Activated CD4-positive, alpha-beta memory T cell treated with anti-CD3 and anti-CD28 coated beads for 36 hours (primary cell): ENCODE measurements at places on chromosomes 2 and 18. TPM values are rescaled to one million over a fixed set of nuclear protein-coding genes. Genes with fewer than 3 reads are reported as not detected.

DNA sequence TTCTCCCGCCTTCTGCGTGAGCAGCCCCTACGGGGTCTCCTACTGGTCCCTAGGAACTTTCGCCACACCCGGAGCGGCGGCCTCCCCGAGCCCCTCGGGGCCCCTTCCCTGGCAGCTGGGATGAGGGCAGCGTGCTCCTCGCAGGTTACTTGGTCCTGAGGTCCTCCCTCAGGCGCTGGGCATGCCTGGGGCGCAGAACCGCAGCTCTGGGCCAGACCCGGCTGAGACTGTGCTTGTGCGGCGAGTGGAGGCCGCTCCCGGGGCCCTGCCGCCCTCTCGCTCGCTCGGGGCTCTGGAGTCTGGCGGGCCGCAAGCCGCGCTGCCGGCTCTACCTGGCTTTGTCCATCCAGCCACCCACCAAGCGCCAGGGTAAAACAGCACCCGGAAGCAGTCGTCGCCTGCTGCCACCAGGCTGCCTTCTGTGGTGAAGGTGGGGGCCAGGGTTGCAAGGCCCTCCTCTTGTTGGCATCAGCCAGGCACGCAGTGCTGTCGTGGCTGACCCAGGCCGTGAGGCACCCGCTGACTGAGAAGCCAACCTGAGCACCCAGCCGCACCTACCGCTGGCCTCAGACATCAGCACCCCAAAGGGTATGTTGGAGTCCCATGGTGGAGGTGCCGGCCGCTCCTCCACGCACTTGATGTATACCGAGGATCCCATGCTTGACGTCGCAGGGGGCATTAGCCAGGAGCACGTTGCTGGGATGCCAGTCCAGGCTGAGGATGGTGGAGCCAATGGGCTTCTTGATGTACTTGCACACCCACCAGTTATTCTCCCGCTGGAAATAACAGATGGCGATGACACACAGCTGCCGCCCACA, 46.1 kb upstream of the PTH2R start:
- peaks cover 8% of the 10 kb centered on the region for H3K4me1 ChIP-seq
- DNase-seq, result no peak
- H3K27ac ChIP-seq, result no peak overlapping the region
- peaks cover 3% of the 10 kb centered on the region for H3K27me3 ChIP-seq
- H3K36me3 ChIP-seq, result peaks cover 12% of the 10 kb centered on the region

- no peak overlapping the region for H3K4me3 ChIP-seq
- H3K4me1 ChIP-seq, result no peaks in the 10 kb centered on the region
- no peaks in the 10 kb centered on the region for H3K36me3 ChIP-seq
- no peaks in the 10 kb centered on the region for H3K27me3 ChIP-seq
These were observed 329.2 kb upstream of the FIGN start for GRCh38 chr2:164065038-164065437.

DNA sequence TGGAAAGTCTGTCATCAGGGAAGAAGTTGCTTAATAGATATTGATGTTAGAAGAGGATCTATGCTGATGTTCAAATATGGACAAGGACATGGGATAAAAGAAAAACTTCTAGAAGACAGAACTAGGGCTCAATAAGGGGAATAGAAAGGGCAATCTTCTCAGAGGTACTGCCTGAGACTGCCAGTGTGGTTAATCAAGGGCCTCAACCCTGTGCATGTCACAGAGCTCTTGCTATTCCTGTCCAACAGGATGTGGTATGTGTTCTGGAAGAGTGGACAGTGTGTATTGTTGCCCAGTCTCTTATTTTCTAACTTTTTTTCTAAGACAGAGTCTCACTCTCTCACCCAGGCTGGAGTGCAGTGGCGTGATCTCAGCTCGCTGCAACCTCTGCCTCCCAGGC, 27.8 kb upstream of the RNF125 start:
- no peaks in the 10 kb centered on the region for H3K36me3 ChIP-seq
- H3K4me1 ChIP-seq, result no peaks in the 10 kb centered on the region
- no peak overlapping the region for H3K27ac ChIP-seq
- DNase-seq, result no peak

GRCh38 chr2:239918749-239919148, 106.4 kb downstream of the NDUFA10 start:
- no peaks in the 10 kb centered on the region for H3K27me3 ChIP-seq
- H3K27ac ChIP-seq, result no peak overlapping the region
- H3K4me1 ChIP-seq, result no peaks in the 10 kb centered on the region
- DNase-seq, result no peak
- H3K4me3 ChIP-seq, result no peak overlapping the region

The GPR55 gene
- total RNA-seq, result 1.5 TPM

The POMC gene
- 3.8 TPM for total RNA-seq

DNA sequence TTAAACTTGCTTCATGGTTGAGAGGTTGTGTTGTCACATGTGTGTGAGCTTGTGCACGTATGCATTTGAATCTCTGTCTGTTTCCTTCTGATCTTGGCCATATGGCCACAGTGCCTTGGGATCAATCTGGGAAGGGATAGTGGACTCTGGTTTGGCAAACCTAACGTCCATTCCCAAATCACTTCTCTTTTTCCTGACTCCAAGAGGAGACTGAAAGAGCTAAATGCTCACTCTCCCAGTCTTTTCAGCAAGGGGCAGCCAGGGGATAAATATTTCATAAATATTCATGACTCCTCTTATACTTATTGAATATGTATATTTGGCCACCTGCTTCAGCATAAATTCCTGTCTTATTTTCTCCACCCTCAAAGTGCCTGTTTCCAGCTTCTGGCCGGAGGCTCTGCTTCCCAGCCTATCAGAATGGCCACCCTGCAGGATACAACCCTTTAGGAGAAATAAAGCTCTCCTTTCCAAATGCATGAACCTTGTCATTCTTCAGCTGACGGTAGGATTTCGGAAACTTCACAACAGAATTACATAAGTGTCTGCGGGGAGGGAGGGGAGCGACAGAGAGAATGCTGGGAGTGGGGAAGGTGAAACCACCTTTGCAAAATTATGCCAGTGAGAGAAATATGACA, 112.2 kb upstream of the COPS8 start:
- no peak for DNase-seq
- peaks cover 25% of the 10 kb centered on the region for H3K4me1 ChIP-seq
- no peak overlapping the region for H3K4me3 ChIP-seq
- H3K27me3 ChIP-seq, result no peaks in the 10 kb centered on the region
- H3K27ac ChIP-seq, result no peak overlapping the region
- no peaks in the 10 kb centered on the region for H3K36me3 ChIP-seq

The PAIP2B gene
- total RNA-seq, result 2.2 TPM

The AFG3L2 gene
- 48.8 TPM for total RNA-seq

The SLC23A3 gene
- 2.3 TPM for total RNA-seq

The PPIL3 gene
- total RNA-seq, result 84.0 TPM

- no peak overlapping the region for H3K27ac ChIP-seq
- H3K36me3 ChIP-seq, result no peaks in the 10 kb centered on the region
- H3K4me3 ChIP-seq, result no peak overlapping the region
- H3K4me1 ChIP-seq, result no peaks in the 10 kb centered on the region
These were observed 108.4 kb downstream of the CAMKMT start for GRCh38 chr2:44470151-44470550.

The TBC1D8 gene
- 1.6 TPM for total RNA-seq

The PELI1 gene
- total RNA-seq, result 42.9 TPM

DNA sequence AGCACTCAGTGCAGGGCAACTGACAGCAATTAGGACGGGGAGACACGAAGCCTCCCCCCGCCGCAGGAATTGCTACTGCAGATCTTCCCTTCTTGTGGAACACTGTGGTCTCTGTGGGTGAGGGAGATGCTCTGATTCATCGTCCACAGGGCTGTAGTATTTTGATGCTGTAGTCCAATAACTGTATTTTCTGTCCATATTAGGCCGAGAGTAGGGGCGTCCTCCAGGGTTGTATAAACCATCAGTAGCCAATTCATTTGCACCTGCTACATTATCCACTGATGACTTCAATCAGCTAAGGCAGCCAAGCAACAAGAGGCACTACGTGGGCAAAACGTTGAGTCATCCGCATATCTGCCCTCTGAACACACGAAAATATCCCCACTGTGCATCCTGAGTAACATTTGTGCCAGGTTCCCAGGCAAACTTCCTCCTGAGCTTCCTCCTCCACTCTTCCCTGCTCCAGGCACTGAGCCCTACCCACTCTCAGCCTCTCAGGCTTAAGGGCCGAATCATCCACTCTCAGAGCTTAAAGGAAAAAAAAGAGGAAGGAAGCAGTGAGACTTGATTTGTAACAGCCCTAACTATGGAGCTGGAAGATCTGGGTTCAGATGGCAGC, 62.1 kb downstream of the LBH start:
- H3K36me3 ChIP-seq, result no peaks in the 10 kb centered on the region
- no peak overlapping the region for H3K27ac ChIP-seq
- H3K4me3 ChIP-seq, result no peak overlapping the region
- H3K4me1 ChIP-seq, result peaks cover 26% of the 10 kb centered on the region

DNA sequence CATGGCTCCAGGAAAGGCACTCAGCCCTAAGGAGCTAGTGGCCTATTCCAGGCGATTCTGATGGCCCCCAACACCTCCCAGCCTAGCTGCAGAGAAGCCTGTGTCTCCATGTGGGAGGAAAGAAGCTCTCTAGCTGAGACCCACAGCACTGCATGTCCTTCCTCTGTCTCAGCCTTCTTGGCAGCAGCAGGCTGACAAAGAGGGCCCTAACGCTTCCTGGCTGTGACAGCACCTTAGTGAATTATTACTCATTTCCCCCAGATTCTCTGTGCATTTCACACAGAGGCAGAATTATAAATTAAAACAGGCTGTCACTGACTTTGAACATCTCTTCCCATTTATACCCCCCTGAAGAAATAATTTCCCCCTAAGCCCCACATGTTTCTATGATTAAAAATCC, 206.8 kb downstream of the CLIP4 start:
- H3K36me3 ChIP-seq, result no peaks in the 10 kb centered on the region
- no peak overlapping the region for H3K4me3 ChIP-seq
- peaks cover 6% of the 10 kb centered on the region for H3K4me1 ChIP-seq
- DNase-seq, result peak; percentile 23

DNA sequence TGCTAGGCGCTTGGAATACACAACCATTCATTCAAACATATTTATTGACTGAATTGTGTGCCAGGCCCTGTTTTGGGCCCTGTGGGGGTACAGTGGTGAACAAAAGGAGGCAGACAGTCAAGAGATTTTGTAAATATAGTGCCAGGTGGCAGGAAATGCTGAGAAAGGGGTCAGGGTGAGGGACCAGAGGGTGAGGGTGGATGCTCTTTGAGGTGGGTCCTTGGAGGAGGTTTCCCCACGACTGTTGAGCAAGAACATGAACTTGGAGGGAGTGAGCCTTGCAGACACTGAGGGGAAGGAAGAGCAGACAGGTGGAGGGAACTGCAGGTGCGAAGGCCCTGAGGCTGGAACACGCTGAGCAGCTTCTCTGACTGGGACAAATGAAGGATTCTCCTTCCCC, 40.7 kb downstream of the ODC1 start:
- H3K27ac ChIP-seq, result peak overlapping the region; percentile 95
- H3K4me3 ChIP-seq, result peak overlapping the region; percentile 60
- peaks cover 52% of the 10 kb centered on the region for H3K4me1 ChIP-seq
- H3K27me3 ChIP-seq, result no peaks in the 10 kb centered on the region

- no peaks in the 10 kb centered on the region for H3K4me1 ChIP-seq
- no peaks in the 10 kb centered on the region for H3K36me3 ChIP-seq
- no peak for DNase-seq
- H3K27ac ChIP-seq, result no peak overlapping the region
These were observed 140.8 kb downstream of the PXDN start for GRCh38 chr2:1603521-1603920.

DNA sequence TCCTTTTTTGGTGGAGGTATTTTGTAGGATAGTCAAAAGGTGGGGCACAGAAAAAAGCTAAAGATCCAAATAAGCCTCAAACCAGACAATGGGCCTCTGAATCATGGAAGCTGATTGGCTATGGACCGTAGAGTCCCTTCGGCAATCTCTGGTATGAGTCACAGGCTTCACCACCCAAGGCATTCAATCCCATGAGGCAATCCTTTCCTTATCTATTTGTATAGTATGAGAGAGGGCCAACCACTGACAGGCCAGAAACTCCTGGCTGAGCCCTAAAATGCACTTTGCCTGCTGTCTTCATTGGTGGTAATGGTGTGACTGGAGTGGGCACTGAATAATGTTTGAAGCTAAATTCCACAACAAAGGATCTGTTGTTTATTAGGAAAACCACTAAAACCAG, 38.7 kb upstream of the MEX3C start:
- no peak overlapping the region for H3K4me3 ChIP-seq
- peak; percentile 14 for DNase-seq
- peaks cover 22% of the 10 kb centered on the region for H3K4me1 ChIP-seq
- H3K36me3 ChIP-seq, result no peaks in the 10 kb centered on the region
- H3K27me3 ChIP-seq, result peaks cover 8% of the 10 kb centered on the region
- peak overlapping the region; percentile 59 for H3K27ac ChIP-seq

DNA sequence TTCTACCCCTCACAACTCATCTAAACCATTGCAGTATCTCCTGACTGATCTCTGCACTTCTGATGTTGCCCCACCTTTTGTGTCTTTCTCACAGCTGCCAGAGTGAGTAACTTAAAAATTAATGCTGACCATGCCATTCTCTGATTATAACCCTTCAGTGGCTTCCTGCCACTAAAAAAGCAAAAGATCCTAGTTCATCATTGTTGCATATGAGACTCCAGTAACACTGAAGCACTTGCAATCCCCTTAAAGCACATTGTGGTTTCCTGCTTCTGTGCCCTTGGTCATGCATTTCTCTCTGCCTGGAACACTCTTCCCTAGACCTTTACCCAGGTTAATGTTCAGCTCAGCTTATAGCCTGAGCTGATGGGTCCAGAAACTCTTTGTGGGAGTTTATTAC, 95.1 kb upstream of the WDSUB1 start:
- peaks cover 9% of the 10 kb centered on the region for H3K36me3 ChIP-seq
- DNase-seq, result no peak
- no peaks in the 10 kb centered on the region for H3K4me1 ChIP-seq

GRCh38 chr18:46226461-46226860, 122.3 kb downstream of the HAUS1 start:
- H3K27me3 ChIP-seq, result no peaks in the 10 kb centered on the region
- peaks cover 72% of the 10 kb centered on the region for H3K4me1 ChIP-seq
- H3K27ac ChIP-seq, result no peak overlapping the region
- peaks cover 3% of the 10 kb centered on the region for H3K36me3 ChIP-seq
- H3K4me3 ChIP-seq, result no peak overlapping the region
- no peak for DNase-seq

The DPP10 gene
- total RNA-seq, result not detected

DNA sequence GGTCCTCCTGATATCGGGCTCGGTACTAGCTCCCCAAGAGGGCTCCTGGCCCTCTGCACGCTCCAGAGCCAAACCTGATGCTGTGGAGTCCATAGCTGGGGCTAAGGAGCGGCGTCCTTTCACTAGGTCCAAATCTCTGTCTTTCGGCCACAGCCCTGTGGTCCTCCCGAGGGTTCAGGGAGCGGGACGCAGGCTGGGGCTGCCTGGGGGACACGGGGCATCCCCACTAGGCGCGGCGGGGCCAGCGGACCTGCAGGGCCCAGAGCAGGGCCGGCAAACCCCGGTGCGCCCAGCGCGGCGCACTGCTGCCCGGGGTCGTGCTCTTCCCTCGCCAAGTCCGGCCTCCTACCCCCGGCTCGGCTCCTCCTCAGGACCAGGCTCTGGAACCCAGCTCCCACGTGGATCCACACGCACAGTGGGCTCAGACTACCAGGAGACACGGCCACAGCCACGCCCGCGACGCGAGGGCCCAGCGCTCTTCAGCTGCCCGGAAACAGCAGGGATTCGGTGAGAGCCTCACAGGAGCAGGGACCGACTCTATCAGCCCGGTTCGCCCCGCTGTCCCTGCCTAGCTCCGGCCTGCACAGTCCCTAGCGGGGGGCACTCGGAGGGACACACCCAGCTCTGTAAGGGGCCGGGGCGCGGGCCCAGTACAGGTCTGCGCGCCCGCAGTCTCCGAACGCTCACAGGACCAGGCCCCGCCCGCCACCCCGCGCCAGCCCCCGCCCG, 593 bp downstream of the ZNF514 start:
- H3K4me1 ChIP-seq, result peaks cover 15% of the 10 kb centered on the region
- H3K4me3 ChIP-seq, result peak overlapping the region; percentile 76
- no peaks in the 10 kb centered on the region for H3K27me3 ChIP-seq
- peak; percentile 42 for DNase-seq

GRCh38 chr2:166042768-166043390, 84.9 kb downstream of the SCN1A start:
- no peak overlapping the region for H3K4me3 ChIP-seq
- H3K27me3 ChIP-seq, result no peaks in the 10 kb centered on the region
- no peak for DNase-seq
- no peak overlapping the region for H3K27ac ChIP-seq

The DAW1 gene
- not detected for total RNA-seq
